ENCODE measurements at places on chromosomes 7 and 10. TPM values are rescaled to one million over a fixed set of nuclear protein-coding genes. Genes with fewer than 3 reads are reported as not detected.

DNA sequence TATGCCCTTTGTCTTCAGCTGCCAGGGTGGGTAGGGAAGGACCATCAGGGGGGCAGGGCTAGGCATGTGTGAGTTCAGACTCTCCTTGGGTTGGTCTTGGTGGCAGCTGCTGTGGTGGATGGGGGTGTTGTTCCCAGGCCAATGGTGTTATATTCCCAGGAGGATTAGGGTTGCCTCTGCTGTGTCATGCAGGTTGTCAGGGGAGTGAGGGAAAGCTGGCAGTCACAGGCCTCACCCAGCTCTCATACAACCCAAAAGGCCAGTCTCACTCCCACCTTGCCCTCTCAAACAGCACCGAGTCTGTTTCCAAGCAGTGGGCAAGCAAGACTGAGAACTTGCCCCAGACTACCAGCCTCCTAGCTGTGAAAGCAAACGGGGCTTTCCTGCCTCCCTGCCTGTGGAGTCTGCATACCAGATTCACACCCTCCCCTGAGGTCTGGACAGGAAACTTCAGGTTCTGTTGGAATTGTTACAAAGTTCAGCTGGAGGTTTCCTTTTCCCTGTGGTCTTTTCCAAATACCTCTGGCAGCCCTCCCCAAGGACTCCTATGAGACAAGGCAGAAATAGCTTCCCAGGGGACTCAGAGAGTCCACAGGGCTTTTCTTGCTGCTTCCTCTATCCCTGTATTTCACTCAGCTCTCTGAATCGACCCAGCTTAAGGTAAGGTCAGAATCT lies 1.4 kb downstream of the HYAL4 start:
- DNase-seq: no peak

GRCh38 chr7:128737441-128737840 lies 1.7 kb upstream of the CALU start:
- DNase-seq: no peak

DNA sequence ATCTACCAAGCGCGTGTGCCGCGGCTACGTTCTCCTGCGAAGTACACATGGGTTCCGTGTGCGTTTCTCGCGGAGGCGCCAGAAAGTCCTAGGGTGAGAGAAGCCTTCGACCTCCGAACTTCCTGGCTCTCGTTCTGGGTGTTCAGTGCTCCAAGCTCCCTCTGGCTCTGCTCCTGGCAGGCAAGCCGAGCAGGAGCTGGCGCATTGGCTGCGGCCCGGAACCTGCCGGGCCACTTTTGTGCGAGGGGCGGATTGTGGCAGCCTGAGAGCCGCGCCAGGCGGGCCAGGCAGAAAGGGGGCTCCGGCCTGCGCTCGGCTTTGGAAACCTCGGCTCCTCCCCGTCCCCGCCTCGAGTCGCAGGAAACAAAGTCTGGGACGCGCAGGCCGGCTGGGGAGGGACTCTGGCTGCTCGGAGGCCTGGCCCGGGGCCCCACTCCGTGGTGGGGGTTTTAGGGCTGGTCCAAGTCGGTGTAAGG lies 9.6 kb downstream of the EMX2 start:
- DNase-seq: no peak

GRCh38 chr10:12333380-12334185 lies 15.8 kb upstream of the CAMK1D start:
- DNase-seq: peak; percentile 60

WNT2 gene
- total RNA-seq: not detected
